HS-27A (cell line): ENCODE measurements at places on chromosomes 12 and 14.

DNA sequence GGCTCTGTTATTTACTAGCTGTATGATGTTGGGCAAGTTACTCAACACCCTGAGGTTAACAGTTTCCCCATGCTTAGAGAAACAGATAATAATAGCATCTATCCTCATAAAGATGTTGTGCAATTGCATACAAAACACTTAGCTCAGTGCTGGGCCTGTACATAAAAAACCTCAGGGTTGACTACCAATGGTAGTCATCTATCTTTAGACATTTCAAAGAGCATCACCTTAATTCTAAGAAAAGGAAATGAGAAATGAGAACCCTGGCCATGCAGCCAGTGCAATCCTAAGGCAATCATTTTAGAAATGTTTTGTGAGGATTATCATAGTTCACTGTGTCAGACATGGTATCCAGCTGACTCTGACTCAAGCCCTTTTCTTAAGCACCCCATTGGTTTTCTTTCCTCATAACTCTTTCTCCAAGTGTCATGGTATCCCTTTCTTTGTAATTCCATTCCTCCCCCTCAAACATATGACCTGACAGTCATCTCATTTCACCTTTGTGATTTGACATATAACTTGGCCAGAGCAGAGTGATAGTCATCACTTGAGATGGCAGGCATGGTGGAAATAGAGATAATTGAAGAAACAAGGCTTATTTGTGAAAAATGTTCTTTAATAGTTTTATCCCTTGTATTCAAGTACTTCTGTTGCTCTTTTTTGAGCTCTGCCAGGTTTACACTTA, 29.5 kb upstream of the OSBPL8 start:
- DNase-seq = no peak

DNA sequence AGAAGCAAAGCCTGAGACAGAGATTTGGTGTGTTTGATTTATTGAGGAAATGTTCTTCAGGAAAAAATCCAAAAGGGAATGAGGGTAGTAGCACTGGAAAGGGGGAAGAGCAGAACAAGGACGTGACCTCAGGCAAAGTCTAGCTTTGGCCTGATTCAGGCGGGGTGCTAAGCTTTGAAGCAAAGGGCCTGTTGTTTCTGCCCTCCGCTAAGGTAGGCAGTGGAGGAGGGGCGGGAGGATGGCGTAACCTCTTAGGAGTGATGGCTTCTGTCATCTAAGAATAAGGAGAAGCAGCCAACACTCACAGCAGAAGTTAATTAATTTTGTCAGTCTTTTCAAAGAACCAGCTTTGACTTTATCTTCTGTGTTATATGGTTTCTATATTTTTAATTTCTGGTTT, 20.4 kb downstream of the ABHD12B start:
- no peak for DNase-seq

DNA sequence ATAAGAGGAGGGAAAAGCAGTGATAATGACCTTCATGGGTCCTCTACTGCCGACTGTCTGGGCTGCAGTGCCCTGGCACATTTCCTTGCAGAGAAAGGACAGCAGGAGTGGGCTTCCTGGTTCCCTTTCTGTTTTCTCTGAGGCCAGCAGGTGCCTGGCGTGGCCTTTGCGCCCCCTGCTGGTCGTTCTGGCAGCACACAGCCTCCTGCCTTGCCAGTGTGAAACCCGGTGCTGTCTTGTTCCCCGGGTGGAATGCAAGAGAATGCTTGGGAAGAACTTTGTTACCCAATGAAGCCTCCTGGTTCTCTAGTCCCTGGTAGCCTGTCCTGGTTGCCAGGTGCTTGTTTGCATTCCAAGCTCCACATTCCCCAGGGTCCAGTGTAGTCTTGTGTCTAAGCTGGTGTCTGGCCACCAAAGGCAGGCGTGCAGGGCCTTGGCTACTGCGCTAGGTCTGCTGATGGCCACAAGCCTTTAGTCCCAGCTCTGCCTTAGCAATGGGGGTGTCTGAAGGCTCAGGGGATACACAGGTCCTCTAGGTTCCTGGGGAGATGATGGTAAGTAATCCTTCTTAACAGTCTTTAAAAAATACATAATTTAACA, 1392.4 kb upstream of the TMEM132C start:
- no peak for DNase-seq

GRCh38 chr12:11801643-11802042, 152.2 kb downstream of the ETV6 start:
- no peak for DNase-seq

DNA sequence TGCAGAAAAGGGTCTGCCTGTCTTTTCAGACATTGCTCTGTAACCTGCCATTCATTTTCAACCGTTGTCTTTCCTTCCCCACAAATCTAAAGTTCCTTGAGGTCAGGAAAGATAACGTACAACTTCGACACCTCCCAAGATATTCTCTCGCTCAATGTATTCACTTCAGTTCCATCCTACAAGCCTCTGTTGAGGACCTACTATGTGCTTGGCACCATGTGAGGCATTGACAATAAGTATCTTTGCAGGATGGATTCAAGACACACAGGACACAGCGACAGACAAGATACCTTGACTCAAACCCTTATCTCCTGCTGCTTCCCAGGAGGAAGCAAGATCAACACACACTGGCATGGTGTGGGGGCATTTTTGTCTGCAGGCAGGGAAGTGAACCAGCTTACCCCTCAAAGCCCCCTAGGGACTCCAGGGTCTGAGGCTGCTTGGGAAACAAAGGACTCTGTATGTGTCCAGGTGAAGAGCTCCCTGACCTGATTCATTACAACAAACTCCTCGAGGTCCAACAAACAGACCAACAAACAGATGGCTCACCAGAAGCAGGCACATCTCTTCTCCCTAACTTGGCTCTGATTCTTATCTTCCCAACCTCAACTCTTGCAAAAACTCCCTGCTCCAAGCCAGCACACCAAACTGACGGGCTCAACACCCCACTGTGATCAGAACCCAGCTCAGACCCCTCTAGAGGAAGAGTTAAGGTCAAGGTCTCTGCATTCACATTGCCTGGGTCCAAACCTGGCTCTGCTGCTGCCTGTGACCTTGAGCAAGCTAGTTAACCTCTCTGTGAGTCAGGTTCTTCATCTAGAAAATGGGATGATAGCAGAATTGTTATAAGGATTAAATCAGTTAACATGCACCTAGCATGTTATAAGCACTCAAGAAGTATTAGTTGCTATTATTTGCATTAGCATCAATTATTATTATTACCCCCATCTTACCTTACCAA, 6.3 kb downstream of the NUAK1 start:
- no peak for DNase-seq

- DNase-seq = no peak
Measured at GRCh38 chr14:24399447-24399822, 632 bp downstream of the NYNRIN start.

DNA sequence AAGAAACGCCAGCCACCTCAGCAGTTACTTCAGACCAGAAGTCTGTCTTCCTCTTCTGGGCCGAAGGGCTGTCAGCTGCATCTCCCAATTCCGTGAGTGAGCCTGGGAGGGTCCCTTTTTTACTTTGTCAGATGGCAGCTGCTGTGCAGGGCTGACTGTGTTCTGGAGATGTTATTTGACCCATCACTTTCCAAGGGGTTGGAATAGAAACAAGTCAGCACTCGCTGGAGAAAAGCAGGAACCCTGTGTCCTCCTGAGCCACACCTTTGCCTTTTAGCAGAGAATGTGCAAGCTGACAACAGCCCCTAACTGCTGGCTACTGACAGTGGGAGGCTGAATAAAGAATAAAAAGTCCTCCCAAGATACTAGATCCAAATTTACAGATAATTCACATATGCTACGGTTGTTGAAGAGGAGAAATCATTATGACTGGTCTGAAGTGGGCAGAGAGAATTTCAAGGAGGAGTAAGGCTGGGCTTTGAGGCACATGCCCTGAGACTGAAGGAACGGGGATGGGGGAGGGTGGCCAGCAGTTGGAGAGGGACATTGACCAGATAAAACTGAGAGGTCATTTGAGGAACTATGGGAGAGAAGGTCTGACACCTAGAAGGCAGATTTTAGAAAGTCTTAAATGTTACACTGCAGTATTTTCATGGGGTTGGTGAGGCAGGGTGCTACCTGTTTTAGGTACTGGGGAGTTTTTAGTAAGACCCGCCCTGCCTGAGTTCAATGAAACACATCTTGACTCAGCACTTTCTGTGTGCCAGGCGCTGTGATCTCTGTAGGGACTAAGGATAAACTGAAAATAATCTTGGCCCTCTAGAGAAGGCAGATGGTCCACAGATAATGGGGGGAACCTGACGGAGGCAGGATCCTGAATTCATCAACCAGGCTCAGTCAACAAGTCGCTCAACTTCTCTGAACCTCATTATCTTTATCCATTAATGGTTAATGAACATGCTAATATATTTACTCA, 27.4 kb downstream of the FAM234B start:
- no peak for DNase-seq

GRCh38 chr12:132923356-132923909, 32.7 kb downstream of the ZNF605 start:
- DNase-seq = no peak
